ENCODE measurements at places on chromosomes 3 and 15.

GRCh38 chr3:53820084-53820483 lies 26.1 kb downstream of the CHDH start:
- DNase-seq: no peak

DNA sequence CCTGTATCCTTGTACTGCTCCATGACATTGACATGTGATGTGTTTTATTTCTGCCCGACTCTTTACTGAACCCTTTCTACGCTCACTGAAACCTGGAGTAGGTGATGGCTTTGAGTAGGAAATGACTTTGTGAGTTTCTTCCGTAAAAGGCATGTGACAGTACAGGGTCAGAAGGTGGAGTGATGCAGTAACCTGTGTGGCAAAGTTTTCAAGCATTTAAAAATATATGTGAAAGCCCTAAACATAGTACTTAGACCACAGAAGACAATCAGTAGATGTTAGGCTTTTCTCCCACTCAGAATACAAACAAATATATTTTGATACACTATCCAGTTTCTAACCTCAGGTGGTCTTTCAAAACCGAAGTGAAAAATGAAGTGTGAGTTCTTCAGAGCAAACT lies 31.3 kb upstream of the SACM1L start:
- no peak for DNase-seq

- DNase-seq: no peak
Observed at GRCh38 chr3:72720566-72720965, 127.7 kb downstream of the SHQ1 start.

GRCh38 chr3:126991366-126992200 lies 8.7 kb downstream of the PLXNA1 start:
- no peak for DNase-seq

GRCh38 chr3:141878817-141879216 lies 2.4 kb downstream of the ATP1B3 start:
- no peak for DNase-seq

- no peak for DNase-seq
Observed at GRCh38 chr3:156816091-156816793, 9.9 kb upstream of the LEKR1 start.

- no peak for DNase-seq
Observed at GRCh38 chr15:63986751-63987341, 59.4 kb downstream of the DAPK2 start.

DNA sequence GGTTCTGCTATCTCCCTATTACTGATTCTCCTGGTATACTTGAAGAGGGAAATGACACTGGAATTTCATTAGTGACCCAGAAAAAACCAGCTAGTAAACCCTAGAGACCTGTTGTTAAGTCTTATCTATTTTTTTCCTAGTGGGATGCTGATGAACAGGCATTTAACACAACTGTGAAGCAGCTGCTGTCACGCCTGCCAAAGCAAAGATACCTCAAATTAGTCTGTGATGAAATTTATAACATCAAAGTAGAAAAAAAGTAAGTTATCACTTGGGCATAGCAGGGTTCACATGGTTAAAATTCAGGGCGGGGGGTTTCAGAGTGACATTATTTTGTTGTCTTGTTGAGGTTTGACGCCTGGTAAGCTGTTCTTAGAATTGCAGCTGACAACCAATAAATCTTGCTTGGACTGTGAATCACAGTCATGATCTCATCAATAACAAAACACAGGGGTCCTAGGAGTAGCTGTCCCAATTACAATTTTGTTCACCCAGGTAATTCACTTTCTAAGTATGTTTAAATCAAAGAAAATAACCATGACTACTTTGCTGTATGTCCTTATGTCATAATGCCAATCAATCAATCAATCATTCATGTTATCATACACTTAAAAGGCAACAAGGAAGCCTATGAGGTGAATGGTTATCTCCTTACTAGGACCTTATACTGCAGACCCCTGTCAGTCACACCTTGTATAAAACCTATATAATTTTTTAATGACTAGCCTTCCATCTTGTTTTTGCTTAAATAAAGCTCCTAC lies 4.6 kb downstream of the SRP14 start:
- DNase-seq: no peak

DNA sequence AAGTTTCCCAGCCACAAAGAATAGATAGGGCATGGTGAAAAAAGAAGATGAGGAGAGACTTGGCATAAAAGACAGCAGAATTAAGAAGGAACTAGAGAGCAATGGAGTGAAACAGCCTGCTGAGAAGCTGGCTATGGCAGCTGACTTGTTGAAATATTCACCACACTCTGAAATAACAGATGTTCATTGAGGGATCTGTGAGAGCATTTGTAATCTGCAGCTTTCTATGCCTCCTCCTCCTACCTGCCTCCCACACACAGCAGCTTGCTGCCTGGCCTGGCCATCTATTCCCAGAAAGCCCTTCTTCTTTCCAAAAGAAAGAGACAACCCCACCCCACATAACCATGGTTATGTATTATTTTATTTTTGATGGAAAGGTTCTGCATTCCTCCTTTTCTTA lies 303.9 kb downstream of the GAP43 start:
- no peak for DNase-seq

DNA sequence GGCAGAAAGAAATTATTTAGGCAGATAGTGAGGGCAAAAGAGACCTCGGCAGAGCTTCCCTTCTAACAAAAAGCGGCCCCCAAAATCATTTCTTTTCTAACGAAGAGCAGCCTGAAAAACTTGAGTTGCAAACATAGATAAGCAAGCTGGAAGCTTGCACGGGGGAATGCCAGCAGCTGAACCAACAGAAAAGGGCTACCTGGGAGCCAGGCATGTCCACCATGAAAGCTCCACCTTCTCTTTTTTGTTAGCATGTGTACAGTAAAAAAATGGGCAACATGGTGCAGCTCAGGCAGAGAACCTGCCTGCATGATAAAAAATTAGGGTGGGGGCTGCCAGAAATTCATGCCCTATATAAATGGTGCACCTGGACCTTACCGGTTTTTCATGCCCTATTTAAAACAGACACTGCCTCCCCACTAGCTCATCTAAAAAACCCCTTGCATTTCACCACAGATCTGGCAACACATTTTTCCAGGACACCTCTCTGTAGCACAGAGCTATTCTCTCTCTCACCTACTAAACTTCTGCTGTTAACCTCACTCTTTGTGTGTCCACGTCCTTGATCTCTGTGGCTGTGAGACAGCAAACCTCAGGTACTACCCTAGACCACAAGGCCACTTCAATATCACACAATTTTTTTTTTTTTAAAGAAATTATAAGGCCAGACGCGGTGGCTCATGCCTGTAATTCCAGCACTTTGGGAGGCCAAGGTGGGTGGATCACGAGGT lies 18.7 kb downstream of the SLC33A1 start:
- DNase-seq: no peak

DNA sequence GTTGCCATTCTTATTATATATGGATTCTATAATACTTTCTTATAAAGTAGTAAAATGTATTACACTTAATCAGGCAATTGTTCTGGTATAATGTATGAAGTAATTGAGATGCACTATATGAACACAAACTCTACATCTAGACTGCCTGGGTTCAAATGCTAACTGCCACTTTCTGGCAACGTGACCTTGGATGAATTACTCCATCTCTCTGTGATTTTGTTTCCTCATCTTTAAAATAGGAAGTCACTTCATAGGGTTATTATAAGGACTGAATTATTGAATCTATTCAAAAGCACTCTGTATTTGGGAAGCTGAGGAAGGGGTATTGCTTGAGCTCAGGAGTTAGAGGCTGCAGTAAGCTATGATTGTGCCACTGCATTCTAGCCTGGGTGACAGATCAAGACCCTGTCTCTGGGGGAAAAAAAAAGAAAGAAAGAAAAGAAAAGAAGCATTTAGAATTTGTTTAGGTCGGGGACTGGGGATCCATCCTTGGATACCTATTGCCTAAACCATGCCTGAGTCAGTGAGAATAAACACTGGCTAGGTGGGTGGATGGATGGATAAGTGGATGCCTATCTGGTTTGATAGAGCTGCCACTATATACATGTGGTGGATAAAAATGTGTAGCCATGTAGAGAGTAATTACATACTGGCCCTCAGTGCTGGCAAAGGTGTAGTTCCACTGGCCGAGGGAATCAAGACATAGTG lies 2.5 kb downstream of the TM4SF1 start:
- no peak for DNase-seq

DNA sequence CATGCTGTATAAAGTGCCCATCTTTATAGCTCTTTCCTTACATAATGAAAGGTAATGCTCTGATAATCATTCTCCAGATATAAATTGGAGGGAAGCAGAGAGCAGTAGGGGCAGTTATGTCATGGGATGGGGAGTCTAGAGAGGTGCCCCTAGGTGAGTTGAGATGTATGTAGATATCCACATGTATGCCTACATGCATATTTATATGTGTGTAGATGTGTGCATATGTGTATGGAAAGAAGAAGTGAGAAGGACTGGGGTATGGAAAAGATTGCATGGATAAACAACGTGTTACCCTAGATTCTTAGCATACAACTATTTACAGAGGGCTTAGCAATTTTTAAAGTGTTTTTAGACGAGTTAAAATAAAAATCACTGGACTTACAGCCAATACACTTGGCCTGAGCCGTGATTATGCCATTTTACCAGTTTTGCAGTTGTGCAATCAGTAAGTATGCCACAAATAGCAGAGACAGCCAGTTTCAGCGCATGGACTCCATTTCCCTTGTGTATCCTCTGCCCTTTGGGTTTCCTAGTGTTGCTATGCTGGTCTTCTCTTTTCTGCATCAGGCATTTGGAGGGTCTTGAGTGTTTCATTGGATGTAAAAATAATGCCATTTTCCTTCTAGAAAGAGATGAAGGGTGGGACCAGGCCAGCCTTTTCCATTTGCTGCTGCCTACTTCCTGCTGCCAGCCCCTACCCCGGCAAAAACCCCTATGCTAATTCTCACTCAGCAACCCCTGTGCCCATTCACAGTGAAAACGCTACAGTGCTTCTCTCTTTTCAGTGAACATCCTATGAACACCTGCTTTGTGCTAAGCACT lies 199.4 kb upstream of the NR2E3 start:
- no peak for DNase-seq

- DNase-seq: no peak
Observed at GRCh38 chr3:20999661-21000060, 751.3 kb downstream of the ZNF385D start.

DNA sequence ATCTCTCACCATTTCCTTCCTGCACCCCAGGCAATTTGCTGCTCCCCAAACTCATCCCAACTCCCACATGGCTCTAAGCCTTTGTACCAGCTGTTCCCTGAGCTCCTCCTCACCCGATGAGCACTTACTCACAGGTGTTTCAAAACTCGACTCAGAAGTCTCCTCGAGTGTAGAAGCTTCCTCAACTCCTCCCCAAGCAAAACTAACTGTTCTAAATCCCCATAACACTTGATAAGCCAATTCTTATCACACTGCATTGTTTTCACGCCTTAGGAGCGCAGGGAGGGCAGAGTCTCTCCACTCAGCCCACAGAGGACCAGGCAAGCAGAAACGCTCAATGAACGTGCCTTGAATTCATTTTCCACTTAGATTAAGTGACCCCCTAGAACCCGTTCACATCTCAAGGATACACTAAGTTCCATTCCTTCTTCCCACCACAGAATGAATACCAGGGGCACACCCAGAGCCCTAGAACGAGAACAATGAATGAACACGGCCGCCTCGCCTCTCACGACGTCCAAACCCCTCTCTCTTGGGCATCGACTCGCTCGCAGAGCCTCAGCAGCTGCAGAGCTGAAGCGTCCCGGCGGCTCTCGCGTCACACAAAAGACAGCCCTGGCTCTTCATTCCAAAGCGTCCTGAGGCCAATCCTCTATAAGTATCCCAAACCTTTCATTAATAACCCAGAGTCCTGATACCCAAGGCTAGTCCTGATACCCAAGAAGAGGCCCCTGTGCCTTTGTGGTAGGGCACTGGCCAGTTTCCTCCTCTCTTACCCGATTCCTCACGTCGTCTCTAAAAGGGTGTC lies 1.1 kb downstream of the RAF1 start:
- no peak for DNase-seq

- no peak for DNase-seq
Observed at GRCh38 chr3:115975796-115976195, 352.5 kb downstream of the GAP43 start.
